ENCODE measurements at places on chromosomes 7 and 10.

DNA sequence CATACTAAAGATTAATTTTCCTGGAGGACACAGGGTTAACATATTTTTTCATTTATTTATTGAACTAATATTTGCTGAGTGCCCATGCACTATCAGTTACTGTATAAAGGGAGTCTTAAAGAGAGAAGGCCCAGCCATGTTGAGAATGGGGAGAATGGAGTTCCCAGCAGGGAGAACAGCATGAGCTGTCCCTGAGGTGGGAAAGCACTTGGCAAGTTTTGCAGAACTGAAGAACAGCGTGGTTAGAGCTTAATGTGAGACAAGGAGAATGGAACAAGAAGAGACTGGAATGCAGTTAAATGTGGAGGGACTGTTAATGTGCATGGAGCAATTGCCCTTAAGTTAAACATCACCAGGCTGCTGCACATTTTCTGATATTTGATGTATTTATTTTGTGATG, 435.4 kb downstream of the SUGCT start:
- no peak for DNase-seq

GRCh38 chr7:90530263-90530662, 60.8 kb downstream of the PTTG1IP2 start:
- no peak for DNase-seq

- no peak for DNase-seq
Measured at GRCh38 chr7:111835066-111835465, 272.8 kb upstream of the IMMP2L start.

DNA sequence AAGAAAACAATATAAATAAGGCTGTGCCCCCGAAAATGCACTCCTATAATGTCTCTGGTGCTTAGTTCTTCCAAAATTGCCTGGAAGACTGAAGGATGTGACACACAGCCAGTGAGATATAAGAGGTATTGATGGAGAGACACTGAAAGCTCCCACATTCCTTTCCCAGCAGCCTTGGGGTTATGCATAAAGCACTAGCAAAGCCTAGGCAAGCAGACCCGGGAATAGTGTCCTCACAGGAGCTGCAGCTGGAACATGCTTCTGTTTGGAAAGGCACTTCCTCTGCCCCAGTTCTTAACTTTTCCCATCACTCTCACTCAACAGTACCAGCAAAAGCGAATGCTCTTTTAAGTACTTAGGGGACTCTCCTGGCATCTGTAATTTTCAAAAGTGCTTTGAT, 178.0 kb downstream of the AMPH start:
- no peak for DNase-seq

DNA sequence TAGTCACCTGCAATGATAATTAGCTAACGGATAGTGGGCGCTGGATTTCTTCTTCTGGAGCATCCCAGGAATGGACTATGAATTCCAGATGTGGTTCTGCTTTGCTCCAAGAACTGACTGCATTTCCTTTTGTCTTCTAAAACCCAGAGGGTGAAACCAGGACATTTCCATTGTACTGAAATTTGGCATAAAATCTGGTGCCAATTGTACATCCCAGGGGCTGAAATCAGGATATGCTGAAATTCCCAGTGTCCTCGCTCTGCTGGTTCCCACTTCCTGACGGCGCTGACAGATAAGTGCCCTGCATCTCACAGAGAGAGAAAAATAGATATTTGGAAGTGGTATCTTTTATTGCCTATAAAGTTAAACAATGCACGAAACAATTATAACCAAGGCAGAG, 31.9 kb downstream of the RBM20 start:
- DNase-seq, result no peak

- DNase-seq, result no peak
Measured at GRCh38 chr7:43799605-43800004, 41.1 kb downstream of the BLVRA start.
